ENCODE measurements at places on chromosomes 12 and 14.

GRCh38 chr12:43237238-43237879, 314.6 kb downstream of the ADAMTS20 start:
- no peak for DNase-seq

DNA sequence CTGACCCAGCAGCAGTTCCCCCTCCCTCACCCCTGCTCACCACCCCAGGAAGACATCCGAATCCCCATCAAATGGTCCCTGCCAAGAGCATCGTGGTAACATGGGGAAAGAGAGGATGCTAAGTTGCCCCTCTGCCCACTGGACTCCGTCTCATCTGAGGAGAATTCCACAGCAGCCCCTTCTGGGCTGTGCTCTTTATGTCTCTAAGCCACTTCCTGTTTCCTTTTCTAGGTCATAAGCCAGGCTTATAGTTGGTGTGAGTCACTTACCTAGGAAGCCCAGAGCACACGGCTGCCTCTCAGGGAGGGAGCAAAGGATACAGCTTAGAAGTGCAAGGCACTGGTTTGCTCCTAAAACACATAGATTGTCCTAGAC, 76.0 kb downstream of the VCPKMT start:
- peak; percentile 79 for DNase-seq

- peak; percentile 100 for DNase-seq
Measured at GRCh38 chr12:51047655-51048540, at the start of gene LETMD1. Gene LETMD1 (plus strand): TSS chr12:51048327. CDS start chr12:51048357, 30 bp downstream.

DNA sequence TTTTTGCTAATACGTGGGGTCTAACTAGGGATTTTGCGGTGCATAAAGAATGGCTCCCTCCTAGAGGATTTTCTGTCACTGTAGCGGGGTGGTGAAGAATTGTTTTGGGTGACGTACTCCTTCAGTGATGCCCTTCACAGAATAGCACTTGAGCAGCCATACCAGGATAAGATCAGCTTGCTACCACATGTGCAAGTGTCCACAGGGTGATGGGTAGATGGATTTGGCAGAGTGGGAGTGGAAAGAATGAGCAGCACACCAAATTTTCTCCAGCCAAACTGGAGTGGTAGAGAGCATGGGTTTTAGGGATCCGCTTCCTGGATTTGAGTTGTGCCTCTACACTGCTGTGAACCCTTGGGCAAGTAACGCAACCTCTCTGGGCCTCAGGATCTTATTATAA, 2.3 kb downstream of the TCP11L2 start:
- DNase-seq, result no peak

DNA sequence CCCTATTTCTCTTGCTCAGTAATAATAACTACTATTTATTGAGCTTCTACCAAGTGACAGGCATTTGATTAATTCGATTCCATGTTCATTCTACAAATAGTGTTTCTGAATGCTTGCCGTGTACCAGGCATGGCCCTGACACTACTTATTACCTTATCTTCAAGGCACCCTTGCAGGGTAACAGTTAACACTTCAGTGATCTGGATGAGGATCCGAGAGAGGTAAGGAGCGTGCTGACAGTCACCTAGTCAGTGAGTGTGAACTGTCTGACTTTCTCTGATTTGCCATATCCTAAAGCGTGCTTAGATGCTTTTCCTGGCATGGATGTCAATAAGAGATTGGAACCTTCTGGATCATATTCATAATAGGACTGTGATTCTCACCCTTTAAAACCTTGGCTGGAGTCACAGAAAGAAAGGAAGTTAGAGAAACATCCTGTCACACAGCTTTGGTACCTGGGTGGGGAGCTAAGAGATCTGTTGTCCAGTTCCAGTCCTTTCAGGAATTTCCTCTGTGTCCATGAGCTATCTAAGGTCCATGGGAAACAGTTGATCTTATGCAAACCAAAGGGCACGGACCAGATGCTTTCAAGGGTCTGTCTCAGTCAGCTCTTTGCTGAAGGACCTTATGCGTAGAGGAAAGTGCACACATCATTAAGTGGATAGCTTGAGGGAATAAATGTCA, 54.8 kb downstream of the PPFIBP1 start:
- DNase-seq, result no peak

- DNase-seq, result peak; percentile 85
Measured at GRCh38 chr12:65464930-65465329, 186.4 kb downstream of the MSRB3 start.

- no peak for DNase-seq
Measured at GRCh38 chr12:131239384-131240094, 285.8 kb downstream of the ADGRD1 start.

DNA sequence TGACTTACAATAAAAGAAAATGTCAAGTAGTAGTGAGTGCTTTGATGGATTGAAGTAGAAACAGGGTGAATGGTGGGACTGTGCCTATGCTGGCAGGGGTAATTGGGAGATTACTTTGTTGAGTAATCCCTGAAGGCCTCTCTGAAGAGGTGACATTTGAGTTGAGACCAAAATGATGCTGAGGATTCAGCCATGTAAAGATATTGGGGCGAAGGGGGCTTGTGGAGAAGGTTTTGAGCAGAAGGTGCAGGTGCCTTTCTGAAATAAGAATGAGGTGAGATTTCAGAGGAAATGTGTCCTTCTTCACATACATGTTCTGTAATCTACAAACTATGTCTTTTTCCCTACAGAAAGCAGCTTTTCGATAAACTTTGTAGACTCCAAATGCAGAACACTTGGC, 8.0 kb downstream of the GNG2 start:
- no peak for DNase-seq

GRCh38 chr14:96039633-96040311, 610 bp downstream of the C14orf132 start:
- peak; percentile 64 for DNase-seq

DNA sequence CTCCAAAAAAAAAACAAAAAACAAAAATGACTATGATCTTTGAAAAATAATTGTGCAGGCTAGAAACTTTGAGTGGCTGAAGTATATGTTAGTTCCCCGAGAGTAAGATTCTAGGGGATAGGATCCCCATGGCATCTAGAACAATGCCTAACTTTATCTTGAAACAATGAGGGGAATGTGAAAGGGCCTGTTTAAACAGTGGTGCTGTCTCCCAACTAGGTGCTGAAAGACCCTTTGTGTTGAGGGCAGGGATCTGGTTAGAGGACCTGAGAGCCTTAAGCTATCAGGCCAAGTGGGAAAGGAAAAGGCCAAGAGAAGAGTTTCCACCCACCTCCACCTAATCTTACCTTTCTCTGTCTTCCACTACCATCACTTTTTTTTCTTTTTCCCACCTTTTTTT, 6.8 kb upstream of the YLPM1 start:
- no peak for DNase-seq

DNA sequence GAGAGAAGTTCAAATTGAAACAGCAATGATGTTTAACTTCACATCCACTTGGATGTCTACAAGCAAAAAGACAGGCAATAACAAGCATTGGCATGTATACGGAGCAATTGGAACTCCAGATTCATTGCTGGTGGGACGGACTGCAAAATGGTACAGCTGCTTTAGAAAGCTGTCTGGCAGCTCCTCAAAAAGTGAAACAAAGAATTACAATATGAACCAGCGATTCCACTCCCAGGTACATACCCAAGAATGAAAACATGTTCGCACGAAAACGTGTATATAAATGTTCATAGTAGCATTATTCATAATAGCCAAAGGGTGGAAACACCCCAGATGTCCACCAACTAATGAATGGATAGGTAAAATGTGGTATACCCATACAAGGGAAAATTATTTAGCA, 125.7 kb downstream of the HMGA2 start:
- DNase-seq, result no peak

DNA sequence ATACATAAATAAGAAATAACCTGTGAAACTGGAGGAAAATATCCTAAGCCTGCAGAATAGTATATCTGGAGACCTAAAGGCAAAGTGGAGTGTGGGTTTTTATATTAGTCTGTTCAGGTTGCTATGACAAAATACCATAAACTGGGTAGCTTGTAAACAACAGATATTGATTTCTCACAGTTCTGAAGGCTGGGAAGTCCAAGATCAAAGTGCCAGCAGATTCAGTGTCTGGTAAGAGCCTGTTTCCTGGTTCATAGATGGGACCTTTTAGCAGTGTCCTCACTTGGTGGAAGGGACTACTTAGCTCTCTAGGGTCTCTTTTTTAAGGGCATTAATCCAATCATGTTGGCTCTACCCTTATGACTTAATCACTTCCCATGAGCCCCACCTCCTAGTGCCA, 25.4 kb upstream of the NEDD1 start:
- DNase-seq, result no peak

DNA sequence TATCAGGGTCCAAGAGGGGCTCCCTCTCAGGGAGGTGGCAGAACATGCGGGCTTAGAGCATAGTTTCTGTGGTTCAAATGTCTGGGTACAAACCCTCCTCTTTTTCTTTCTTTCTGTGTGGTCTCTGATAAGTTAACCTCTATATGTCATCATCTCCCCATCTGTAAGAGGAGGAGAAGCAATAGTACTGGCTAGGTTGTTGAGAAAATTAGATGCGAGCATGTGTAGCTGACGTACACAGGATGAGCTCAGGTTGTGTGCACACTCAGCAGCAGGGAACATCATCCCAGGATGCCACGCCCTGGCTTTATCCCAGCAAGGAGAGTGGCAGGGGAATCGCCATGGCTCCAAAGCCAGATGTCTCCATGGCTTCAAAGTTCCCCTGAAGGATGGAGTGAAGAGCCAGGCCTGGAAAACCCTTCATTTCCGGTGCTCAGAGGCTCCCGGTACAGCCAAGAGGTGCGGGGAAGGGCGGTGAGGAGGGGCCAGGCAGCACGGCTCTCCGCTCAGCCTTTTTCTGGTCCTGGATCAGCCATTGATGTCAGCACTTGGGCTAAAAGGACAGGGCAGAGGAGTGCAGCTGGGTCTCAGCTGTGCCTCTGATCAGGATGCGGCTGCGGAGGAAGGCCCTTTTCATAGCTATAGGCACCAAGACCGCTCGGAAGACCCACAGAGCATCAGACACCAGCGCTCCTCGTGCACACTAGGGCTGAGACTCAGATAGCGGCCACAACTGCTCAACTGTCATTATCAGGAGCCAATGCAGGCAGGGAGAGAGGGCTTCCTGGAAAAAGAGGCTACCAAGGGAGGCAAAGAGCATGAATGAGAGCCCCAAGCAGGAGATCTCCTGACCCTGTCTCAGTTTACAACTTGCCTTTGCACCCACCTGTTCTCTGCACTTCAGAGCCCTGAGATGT, 41.5 kb downstream of the ARL6IP4 start:
- no peak for DNase-seq

DNA sequence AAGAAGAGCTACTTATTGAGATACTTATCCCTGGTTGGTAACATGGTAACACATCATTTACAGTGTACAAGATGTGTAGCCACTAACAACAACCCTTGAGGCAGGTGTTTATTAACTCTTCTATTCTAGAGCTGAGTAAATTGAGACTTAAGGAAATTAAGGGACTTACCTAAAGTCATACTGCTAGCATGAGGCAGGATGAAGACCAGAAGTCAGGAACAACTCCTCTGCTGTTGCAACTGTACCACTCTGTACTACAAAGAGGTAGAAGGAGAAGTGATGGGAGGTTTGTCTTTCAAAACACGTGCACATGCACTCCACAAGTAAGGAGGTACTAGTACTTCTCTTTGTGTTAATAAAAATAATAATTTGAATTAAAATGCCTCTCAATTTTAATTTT, 79.9 kb downstream of the LLPH start:
- DNase-seq, result no peak

- peak; percentile 69 for DNase-seq
Measured at GRCh38 chr14:71322655-71323250, 415.5 kb downstream of the PCNX1 start.

DNA sequence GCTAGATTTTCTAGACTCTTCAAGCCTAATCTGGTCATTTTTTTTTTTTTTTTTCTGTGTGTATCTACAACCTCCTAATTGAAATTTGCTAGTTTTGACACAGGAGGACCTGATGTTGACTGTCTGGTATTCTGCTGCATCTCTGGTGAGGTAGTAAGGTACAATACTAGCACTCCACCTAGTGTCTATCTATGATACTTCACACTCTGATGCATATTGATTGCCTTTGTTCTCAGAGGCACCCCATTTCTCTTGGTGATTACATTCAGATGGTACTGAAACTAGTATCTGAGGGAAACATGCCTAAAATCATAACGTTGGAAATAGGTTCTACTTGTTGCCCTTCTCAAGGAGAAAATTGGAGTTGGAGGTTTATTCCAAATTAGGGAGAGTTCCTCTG, 930.5 kb upstream of the NOVA1 start:
- peak; percentile 7 for DNase-seq

- no peak for DNase-seq
Measured at GRCh38 chr12:91059211-91059610, 1.4 kb upstream of the KERA start.

DNA sequence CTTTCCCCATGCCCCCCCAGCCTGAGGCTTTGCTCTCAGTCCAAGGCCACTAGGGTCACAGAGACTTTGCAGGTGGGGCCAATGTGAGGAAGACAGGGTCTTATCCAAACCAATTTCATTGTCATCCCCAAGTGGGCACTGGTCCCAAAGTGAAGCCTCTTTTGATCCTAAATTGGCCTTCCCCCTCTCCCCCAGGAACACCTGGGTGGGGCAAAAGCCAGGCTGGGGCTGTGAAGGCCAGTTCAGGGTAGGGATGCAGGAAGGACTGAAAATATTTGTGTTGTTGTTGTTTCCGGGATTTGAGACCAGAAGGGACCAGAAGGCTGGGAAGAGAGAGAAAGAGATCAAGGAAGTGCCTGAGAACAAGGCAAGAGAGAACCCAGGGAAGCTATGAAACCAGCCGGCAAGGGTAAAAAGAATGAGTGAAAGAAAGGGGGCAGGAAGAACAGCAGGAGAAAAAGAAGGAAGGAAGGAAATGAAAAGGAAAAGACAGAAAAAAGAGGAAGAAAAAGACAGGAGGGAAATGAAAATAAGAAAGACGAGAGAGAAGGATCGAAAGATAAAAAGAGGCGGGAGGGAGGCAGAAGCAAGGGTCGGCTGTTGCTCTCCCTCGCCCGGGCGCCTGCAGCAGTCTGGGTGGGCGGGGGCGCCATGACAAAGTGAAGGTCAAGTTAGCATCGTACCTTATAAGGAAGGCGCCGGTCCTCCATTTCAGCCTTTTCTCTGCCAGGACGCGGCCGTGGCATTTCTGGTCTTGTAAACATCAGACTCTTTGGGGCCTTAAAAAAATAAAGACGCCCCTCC, 7.4 kb upstream of the HOXC11 start:
- no peak for DNase-seq

DNA sequence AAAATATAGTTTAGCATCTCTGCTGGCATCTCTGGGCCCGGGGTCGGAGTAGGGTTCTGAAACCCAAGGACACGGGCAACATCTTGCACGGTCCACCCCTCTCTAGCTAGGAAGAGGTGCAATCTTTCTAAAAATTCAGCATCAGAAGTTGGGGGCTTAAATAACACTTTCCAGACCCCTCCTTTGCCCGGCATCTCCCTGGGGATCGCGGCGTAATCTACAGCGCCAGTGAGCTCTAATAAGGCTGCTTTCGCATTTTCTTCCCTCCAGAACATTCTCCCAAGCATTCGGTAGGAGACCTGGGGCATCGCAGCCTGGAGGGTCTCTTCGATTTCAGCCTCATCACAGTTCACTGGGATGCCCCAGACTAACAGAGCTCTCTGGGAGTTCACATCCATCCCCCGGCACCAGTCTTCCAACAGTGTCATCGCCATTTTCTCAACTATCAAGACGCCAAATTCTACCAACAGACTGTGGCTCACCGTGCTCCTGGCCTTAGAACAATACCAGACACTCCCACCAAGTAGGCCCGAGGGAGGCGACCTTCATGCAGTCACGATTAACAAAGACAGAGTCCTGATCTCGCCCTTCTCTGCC, 880 bp downstream of the PNMA1 start:
- DNase-seq, result no peak

GRCh38 chr12:76802060-76802459, 38.1 kb downstream of the ZDHHC17 start:
- no peak for DNase-seq

- peak; percentile 70 for DNase-seq
Measured at GRCh38 chr12:48198672-48198971, 4.5 kb downstream of the OR10AD1 start.
